ENCODE measurements at places on chromosomes 16 and 17. TPM values are rescaled to one million over a fixed set of nuclear protein-coding genes. Genes with fewer than 3 reads are reported as not detected.

The ARL17A gene
- 5.2 TPM for total RNA-seq

The PABPN1L gene
- total RNA-seq, result not detected

The CHST4 gene
- total RNA-seq, result 0.17 TPM

The SOST gene
- not detected for total RNA-seq

The NUDT7 gene
- total RNA-seq, result 2.8 TPM

The HLF gene
- 0.32 TPM for total RNA-seq

All from mammary epithelial cell (primary cell).